ENCODE measurements at places on chromosomes 4 and X. TPM values are rescaled to one million over a fixed set of nuclear protein-coding genes. Genes with fewer than 3 reads are reported as not detected.

The VCX3B gene
- total RNA-seq: not detected

The NWD2 gene
- total RNA-seq: not detected

The IL2 gene
- not detected for total RNA-seq

The SMARCAD1 gene
- 15.9 TPM for total RNA-seq

The MAGEA1 gene
- not detected for total RNA-seq

The PDHA2 gene
- total RNA-seq: not detected

The ATOH1 gene
- not detected for total RNA-seq

The KIAA1210 gene
- not detected for total RNA-seq

The CRMP1 gene
- 0.06 TPM for total RNA-seq

The C4orf36 gene
- total RNA-seq: not detected

The TRO gene
- total RNA-seq: 7.7 TPM

The SLITRK4 gene
- total RNA-seq: 2.2 TPM

The PRDM5 gene
- 11.0 TPM for total RNA-seq

The SFRP2 gene
- total RNA-seq: not detected

The S100G gene
- not detected for total RNA-seq

The USP17L24 gene
- total RNA-seq: not detected

The F11 gene
- not detected for total RNA-seq

The CCKAR gene
- total RNA-seq: not detected

The GUCY1B1 gene
- total RNA-seq: 8.5 TPM

The SMIM14 gene
- 36.3 TPM for total RNA-seq

The TSR2 gene
- 11.8 TPM for total RNA-seq

The FGF16 gene
- total RNA-seq: 0.05 TPM

The ACE2 gene
- total RNA-seq: 0.24 TPM

The FGG gene
- total RNA-seq: not detected

The MAGEE2 gene
- total RNA-seq: not detected

The TBC1D9 gene
- 20.4 TPM for total RNA-seq

The ABCG2 gene
- total RNA-seq: 0.06 TPM

The TMPRSS11B gene
- total RNA-seq: not detected

The ART3 gene
- total RNA-seq: not detected

The USP26 gene
- not detected for total RNA-seq

The CENPVL1 gene
- total RNA-seq: not detected

The TMEM131L gene
- total RNA-seq: 6.3 TPM

The ING2 gene
- total RNA-seq: 15.2 TPM

The C4orf33 gene
- total RNA-seq: 4.9 TPM

The PPP1R3F gene
- total RNA-seq: 7.2 TPM

The PF4V1 gene
- total RNA-seq: 2.6 TPM

The DGAT2L6 gene
- not detected for total RNA-seq

The SETD7 gene
- 42.8 TPM for total RNA-seq

The RHOH gene
- total RNA-seq: not detected

The PSAPL1 gene
- under 0.01 TPM for total RNA-seq

The CCNG2 gene
- 49.3 TPM for total RNA-seq

The ADH1A gene
- total RNA-seq: not detected

The PAGE2B gene
- total RNA-seq: not detected

The NDNF gene
- total RNA-seq: 0.12 TPM

The GABRG1 gene
- total RNA-seq: not detected

The TMEM154 gene
- total RNA-seq: 1.6 TPM

The PNMA3 gene
- not detected for total RNA-seq

The RENBP gene
- 1.1 TPM for total RNA-seq

The SMR3A gene
- total RNA-seq: not detected

The GPR119 gene
- total RNA-seq: not detected

The SH3TC1 gene
- total RNA-seq: 5.3 TPM

The EGFL6 gene
- total RNA-seq: not detected

The RPS6KA6 gene
- 5.8 TPM for total RNA-seq

The BEX4 gene
- 17.5 TPM for total RNA-seq

The COX7B2 gene
- not detected for total RNA-seq

The TMEM271 gene
- total RNA-seq: not detected

The VCX2 gene
- total RNA-seq: not detected

The ERCC6L gene
- total RNA-seq: 0.20 TPM
